ENCODE measurements at places on chromosomes 5 and 9. TPM values are rescaled to one million over a fixed set of nuclear protein-coding genes. Genes with fewer than 3 reads are reported as not detected.

KDM3B gene
- total RNA-seq, result 136 TPM

TTC39B gene
- 4.1 TPM for total RNA-seq

FGF10 gene
- total RNA-seq, result 1.3 TPM

GFRA3 gene
- not detected for total RNA-seq

PCDHA9 gene
- 2.0 TPM for total RNA-seq

TRAF1 gene
- 4.5 TPM for total RNA-seq

EIF4EBP3 gene
- total RNA-seq, result 0.53 TPM

PCDHB16 gene
- total RNA-seq, result 4.0 TPM

- no peak overlapping the region for H3K27ac ChIP-seq
- no peaks in the 10 kb centered on the region for H3K27me3 ChIP-seq
- peaks cover 3% of the 10 kb centered on the region for H3K4me1 ChIP-seq
- no peaks in the 10 kb centered on the region for H3K36me3 ChIP-seq
- H3K4me3 ChIP-seq, result no peak overlapping the region
Observed at GRCh38 chr9:21070171-21070571, 7.6 kb downstream of the IFNB1 start.

DNA sequence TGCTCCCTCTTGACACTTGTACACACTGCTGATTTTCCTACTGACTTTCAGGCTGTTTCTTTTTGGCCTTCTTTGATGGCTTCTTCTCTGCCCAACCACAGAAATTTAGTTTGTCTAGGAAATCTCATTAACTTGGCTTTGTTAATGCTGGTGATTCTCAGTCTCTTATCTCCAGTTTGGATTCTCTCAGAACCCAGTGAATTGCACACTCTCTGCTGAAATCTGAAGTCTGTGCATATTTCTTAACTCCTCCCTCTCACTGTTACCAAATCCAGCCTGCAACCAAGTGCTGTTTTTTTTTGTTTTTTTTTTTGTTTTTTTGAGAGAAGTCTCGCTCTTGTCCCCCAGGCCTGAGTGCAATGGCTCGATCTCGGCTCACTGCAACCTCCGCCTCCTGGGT is 117.2 kb downstream of the CDC42SE2 start:
- H3K27me3 ChIP-seq, result no peaks in the 10 kb centered on the region
- no peak overlapping the region for H3K27ac ChIP-seq
- H3K36me3 ChIP-seq, result no peaks in the 10 kb centered on the region
- no peaks in the 10 kb centered on the region for H3K4me1 ChIP-seq
- H3K4me3 ChIP-seq, result no peak overlapping the region

GRCh38 chr5:88836195-88836838 is 46.7 kb downstream of the MEF2C start:
- H3K27ac ChIP-seq, result peak overlapping the region; percentile 14
- no peaks in the 10 kb centered on the region for H3K27me3 ChIP-seq
- no peak for DNase-seq
- H3K36me3 ChIP-seq, result no peaks in the 10 kb centered on the region

DNA sequence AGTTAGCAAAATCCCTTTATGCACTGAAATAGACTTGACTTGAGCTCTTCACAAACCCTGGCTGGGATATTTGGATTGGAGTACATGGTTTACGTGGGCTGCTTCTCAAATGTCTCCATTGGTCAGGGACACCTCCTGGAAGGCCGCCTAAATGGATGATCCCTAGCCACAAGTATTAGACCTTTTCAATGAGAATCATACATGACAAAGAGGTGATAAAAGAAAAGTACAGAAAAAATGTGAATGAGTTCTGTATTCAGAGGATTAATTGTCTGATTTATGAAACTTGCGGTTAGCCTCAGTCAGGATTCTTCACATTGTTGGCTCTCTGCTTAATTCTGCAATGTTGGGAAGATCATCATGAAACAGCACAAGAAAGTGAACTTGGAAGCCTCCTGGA is 752.8 kb upstream of the ADAMTS16 start:
- no peaks in the 10 kb centered on the region for H3K4me1 ChIP-seq
- no peak overlapping the region for H3K27ac ChIP-seq
- no peak overlapping the region for H3K4me3 ChIP-seq
- no peak for DNase-seq
- no peaks in the 10 kb centered on the region for H3K36me3 ChIP-seq

DNA sequence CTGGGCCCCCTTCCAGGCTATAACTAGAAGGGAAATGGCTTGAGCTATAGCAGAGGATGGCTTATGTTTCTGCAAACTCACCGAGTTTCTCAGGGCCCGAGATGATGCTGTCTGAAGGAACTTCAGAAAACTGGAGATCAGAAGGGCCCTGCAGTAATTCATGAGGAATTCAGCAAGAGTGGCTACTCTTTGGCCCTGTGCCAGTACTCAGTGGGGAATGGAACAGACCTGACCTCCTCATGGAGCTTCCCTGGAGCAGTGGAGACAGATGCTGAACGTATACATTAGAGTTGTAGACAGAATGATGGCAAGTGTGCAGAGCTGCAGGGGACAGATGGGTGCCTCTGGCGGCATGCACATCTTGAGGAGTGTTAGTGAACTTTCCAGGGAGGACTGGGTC is 17.3 kb upstream of the SMIM32 start:
- H3K27ac ChIP-seq, result no peak overlapping the region
- no peaks in the 10 kb centered on the region for H3K36me3 ChIP-seq
- no peaks in the 10 kb centered on the region for H3K27me3 ChIP-seq
- H3K4me3 ChIP-seq, result no peak overlapping the region
- no peak for DNase-seq

DNA sequence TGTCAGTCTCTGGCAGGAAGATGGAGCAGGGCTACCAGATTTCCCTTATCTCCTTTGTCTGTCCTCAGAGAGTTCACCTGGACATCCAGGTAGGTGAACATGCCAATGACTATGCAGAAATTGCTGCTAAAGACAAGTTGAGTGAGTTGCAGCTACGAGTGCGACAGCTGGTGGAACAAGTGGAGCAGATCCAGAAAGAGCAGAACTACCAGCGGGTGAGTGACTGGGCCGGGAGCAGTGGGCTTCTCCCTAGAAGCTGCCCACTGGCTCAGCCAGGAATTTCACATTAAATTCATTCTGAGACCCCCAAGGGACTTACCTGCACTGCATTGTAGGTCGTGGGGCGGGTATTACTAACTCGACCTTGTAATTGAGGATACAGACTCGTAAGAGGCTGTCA is 2.1 kb downstream of the TMED9 start:
- H3K36me3 ChIP-seq, result no peaks in the 10 kb centered on the region
- no peak for DNase-seq
- no peaks in the 10 kb centered on the region for H3K4me1 ChIP-seq
- H3K27ac ChIP-seq, result no peak overlapping the region
- H3K27me3 ChIP-seq, result peaks cover 40% of the 10 kb centered on the region
- H3K4me3 ChIP-seq, result no peak overlapping the region

- H3K27ac ChIP-seq, result no peak overlapping the region
- no peak for DNase-seq
- no peak overlapping the region for H3K4me3 ChIP-seq
- H3K27me3 ChIP-seq, result no peaks in the 10 kb centered on the region
- H3K36me3 ChIP-seq, result no peaks in the 10 kb centered on the region
- H3K4me1 ChIP-seq, result no peaks in the 10 kb centered on the region
Observed at GRCh38 chr5:87717761-87718160, 305.0 kb upstream of the CCNH start.

- no peaks in the 10 kb centered on the region for H3K27me3 ChIP-seq
- no peak overlapping the region for H3K4me3 ChIP-seq
- no peaks in the 10 kb centered on the region for H3K4me1 ChIP-seq
- no peak overlapping the region for H3K27ac ChIP-seq
Observed at GRCh38 chr9:87327575-87328125, 170.0 kb upstream of the DAPK1 start.

DNA sequence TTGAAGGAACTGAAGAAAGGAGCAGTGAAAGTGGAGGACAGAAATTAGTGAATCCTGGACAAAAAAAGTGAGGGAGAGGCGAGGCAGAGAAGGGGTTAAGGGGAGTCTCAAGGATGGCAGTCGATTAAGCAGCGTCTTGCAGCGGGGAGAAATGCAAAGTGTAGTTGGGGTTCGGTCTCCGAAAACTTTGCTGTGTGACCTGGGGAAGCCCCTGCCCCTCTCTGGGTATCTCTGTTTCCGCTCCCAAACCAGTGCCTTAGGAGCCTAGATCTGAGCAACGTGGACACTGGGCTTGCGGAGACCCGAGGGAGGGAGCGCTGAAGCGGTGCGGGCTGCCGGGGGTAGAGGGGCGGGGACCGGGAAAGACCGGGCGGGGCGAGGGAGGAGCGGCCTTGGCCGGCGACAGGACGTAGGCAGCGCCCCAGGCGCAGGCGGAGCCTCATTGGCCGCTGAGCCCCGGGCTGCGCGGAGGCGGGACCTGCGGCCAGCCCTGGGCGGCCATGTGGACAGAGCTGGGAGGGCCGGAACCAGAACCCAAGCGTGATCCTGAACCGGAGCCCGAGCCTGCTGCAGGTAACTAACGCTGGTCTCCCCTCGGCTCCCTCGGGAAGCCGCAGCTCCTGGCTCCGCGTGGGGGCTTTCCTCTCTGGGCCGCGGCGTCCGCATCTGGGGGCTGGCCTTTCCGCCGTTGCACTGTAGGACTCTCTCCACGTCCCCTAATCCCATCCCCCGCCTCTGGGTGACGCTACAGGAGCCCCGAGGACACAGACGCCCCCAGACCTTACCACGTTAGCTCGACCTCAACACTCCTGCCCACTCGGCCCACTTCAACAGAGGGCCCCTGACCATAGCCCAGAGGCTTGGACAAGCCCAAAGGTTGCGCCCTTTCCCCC is at the start of gene ALDH1B1:
Gene ALDH1B1 (plus strand): TSS at position 468 of the 893 bp plus-strand sequence. CDS start 3,047 bp downstream, outside the sequence.
- peak within 1 kb of the TSS; percentile 85 for H3K4me3 ChIP-seq
- peaks cover 21% of the 10 kb centered on the region for H3K4me1 ChIP-seq
- DNase-seq, result peak; percentile 95
- H3K27ac ChIP-seq, result no peak within 1 kb of the TSS
- H3K27me3 ChIP-seq, result peaks cover 8% of the 10 kb centered on the region

DNA sequence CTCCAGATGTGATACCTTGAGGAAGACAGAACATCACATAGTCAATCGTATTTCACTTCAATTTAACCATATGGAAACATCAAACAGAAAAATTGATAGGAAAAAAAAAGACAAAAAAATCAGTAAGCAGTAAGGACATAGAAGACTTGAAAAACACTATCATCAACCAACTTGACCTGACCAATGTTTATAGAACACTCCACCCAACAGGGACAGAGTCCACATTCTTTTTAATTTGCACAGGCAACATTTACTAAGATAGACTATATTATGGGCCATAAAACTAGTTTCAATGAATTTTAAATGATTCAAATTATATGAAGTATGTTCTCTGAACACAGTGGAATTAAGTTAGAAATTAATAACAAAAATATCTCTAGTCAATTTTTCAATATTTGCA is 20.8 kb upstream of the MACIR start:
- no peaks in the 10 kb centered on the region for H3K27me3 ChIP-seq
- peaks cover 9% of the 10 kb centered on the region for H3K36me3 ChIP-seq
- no peak overlapping the region for H3K4me3 ChIP-seq
